ENCODE measurements at places on chromosomes 11 and 22. TPM values are rescaled to one million over a fixed set of nuclear protein-coding genes. Genes with fewer than 3 reads are reported as not detected.

CRYBB2 gene
- total RNA-seq, result not detected

MMP12 gene
- not detected for total RNA-seq

- DNase-seq, result no peak
Observed at GRCh38 chr22:42462016-42462415, 29.8 kb upstream of the NFAM1 start.

GRCh38 chr22:49458708-49459099 is 369.0 kb downstream of the BRD1 start:
- no peak for DNase-seq

TRIM49 gene
- total RNA-seq, result not detected

GRCh38 chr11:76578654-76579055 is 91.9 kb downstream of the LRRC32 start:
- no peak for DNase-seq

TYMP gene
- 234 TPM for total RNA-seq

TSSK2 gene
- 0.39 TPM for total RNA-seq
